H7 (cell line): ENCODE measurements at places on chromosomes 1 and 21. TPM values are rescaled to one million over a fixed set of nuclear protein-coding genes. Genes with fewer than 3 reads are reported as not detected.

Gene SEMA6C
- 6.1 and 8.0 TPM in 2 replicates for total RNA-seq

Gene TRPM2
- total RNA-seq, result 0.42 and 0.48 TPM in 2 replicates

Gene AURKAIP1
- total RNA-seq, result 275 and 320 TPM in 2 replicates

Gene AADACL3
- 0.22 and 0.28 TPM in 2 replicates for total RNA-seq

GRCh38 chr1:15578921-15579682, 5.7 kb downstream of the AGMAT start:
- DNase-seq, result peak; percentile 25

DNA sequence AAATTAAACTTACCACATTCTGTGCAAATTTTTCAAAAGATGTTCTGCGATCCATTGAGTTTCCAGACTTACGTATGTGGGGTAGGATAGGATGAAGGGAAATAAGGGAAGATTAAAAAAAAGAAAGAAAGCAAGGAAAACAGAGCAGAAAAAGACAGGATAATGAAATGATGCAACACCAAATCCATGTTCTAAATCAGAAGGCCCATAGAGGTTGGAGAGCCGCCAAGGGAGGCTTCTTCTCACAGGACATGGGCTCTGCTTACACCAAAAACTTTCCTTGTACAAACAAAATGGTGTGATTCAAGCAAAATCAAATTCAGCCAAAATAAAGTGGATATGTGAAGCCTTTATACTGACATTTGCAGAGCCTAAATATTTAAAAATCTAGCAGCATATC, 189.5 kb upstream of the GREM2 start:
- DNase-seq, result no peak

DNA sequence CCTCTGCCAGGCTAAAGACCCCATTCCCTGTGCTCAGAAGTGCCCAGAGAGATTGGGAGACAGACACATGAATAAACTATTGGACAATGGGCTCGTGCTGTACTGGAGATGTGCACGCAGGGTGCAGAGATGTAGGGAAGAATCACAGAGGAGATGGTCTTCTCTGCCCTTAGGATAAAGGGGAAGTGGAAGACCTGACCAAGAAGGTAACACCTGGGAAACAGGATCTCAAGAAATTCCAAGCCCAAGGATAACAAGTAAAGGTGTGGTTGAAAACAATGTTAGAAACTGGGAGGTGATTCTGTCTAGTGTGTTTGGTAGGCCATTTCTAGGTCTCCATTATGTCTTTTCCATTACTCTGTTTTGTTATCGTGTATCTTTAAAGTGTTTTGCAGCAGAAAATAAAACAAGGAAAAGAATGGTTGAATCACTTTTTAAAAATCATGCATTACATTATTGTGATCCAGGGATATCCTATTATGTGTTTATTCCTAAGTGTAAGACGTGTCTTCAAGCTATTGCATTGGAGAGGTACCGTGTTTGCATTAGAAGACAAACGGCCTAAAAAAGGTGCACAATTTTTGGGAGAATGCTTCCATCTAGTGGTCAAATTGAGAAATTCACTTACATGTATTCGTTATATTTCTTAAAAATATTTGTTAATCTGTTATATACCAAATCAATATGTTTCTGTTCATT, 40.8 kb upstream of the KCTD3 start:
- peak; percentile 5 for DNase-seq

- DNase-seq, result no peak
These were observed at the start of gene GBP3 for GRCh38 chr1:89022167-89022959. GBP3 (minus strand) TSS chr1:89022866; CDS start chr1:89020721, 2,145 bp downstream.

GRCh38 chr1:63790989-63791388, 17.2 kb downstream of the ROR1 start:
- DNase-seq, result no peak

- DNase-seq, result no peak
These were observed 59.5 kb upstream of the LAMC2 start for GRCh38 chr1:183126528-183126927.
